Mesenchymal stem cell (in vitro differentiated cells and primary cell): ENCODE measurements at places on chromosomes 1 and 21.
A peak's percentile ranks its signal among the peaks of the same experiment; 100 is the strongest.

- no peak for DNase-seq
These were observed 46.2 kb upstream of the KCNE1 start for GRCh38 chr21:34558166-34558565.

DNA sequence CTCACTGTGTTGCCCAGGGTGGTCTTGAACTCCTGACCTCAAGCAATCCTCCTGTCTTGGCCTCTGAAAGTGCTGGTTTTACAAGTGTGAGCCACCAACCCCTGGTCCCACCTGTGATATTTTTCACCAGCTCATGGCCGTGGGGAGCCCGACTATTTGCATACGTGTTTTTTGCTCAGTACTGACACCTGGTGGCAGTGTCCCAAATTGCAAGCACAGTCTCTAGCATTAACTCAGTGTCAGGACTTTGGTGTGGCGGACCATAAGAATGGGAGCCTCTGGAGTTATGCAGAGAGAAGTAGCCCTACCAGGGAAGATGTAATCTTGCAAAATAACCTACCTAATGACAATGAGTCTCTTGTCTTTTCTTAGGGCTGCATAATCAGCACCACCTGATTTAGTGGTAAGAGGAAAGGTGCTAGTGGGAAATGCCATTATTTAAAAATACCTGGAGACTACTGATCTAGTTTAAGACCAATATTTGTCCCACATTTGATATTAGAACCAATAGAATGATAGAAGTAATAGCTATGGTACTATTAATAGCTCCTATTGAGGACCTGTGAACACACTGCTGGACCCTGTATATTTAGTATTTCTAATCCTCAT lies 305.4 kb downstream of the DISC1 start:
- DNase-seq = no peak

DNA sequence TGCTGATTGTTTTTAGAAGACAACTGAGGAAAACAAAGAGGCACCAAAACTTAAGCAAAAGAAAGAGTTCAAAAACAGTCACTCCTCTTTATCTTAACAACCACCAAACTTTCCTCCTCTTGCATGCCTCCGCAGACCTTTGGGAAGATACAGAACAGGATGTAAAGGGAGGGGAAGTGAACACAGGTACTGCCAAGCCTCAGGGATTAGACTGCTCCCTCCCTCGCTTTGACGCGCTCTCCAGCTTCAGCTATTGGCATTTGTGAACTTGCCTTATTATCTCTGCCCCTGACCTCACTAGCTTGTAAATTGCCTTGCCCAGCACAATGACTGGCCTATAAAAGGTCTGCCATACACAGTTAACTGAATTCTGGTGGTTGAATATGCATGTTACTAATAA lies 4.8 kb upstream of the SRP9 start:
- no peak for DNase-seq

GRCh38 chr1:235093013-235093695 lies 35.5 kb downstream of the TOMM20 start:
- peak; percentile 71 for DNase-seq

- peak; percentile 76 for DNase-seq
These were observed 83.3 kb downstream of the CDC42BPA start for GRCh38 chr1:227234998-227235405.

DNA sequence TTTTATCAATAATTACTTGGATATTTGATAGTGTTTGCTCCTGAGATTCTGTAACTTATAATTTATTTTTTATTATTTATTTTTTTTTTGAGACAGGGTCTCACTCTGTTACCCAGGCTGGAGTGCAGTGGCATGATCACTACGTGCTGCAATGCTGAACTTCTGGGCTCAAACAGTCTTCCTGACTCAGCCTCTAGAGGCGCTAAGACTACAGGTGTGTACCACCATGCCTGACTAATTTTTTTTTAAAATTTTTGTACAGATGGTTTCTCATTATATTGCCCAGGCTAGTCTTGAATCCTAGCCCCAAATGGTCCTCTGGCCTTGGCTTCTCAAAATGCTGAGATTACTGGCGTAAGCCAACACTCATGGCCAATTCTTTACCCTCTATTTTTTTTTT lies 845.5 kb upstream of the ADGRL4 start:
- no peak for DNase-seq

DNA sequence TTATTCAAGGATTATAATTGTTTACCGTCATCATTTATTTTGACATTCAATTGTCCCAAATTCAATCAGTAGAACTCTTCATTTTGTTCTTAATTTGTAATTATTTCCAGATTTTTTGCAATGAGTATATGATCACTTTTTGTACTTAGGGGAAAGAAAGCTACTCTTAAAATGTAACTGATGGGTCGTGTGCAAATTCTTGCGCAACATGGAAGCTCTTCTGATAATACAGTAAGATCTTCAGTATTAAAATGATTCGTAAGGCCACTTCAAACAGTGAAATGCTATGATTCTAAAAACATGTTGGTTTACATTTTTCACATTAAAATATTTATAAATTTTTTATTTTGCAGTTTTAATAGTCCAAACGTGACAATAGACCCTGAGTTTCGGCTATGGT lies 63.4 kb downstream of the LBR start:
- DNase-seq = no peak

GRCh38 chr1:180184041-180184440 lies 29.4 kb downstream of the QSOX1 start:
- DNase-seq = no peak

DNA sequence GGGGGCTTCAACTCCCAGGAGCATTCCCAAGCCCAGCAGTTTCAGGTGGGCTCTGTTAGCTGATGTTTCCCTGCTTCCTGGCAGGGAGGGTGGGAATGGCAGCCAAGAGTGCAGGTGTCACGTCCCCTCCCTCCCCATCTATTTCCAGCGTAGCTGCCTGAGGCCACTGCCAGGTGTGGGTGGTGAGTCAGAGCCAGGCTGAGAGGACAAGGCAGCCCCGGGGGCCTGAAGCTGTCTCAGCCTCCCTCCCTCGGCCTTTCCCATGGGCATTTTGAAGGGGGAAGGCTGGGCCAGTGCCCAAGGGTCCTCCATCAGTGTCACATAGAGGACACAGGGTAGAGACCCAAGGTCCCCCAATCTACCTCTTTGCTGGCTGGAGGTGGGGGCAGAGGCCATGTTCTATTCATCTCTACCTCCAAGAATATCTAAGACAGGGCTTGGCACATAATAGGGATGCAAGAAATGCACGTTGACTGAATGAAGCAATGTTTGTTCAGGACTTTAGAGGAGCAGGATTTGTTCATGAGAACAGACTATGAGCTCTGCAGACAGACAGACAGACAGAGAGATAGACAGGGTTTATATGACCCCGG lies 34.4 kb upstream of the ID3 start:
- no peak for DNase-seq

DNA sequence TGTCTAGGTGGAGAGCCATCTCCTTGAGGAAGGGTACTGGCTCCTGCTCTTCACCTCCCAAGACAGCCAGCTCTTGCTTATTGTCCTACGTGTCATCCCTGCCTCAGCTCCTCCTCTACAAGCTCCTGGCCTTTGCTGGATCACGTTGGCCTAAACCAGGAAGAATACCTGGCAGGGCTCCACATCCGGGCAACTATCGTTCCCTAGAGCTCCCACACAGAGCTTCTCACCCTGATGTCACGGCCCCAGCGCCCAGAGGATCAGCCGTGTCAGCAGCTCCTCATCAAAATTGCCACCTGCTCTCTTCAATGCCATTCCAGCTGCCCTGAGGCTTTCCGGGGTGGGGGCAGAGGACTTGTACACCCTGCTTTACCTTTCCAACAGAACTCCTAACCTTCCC lies 1.9 kb upstream of the TPM3 start:
- DNase-seq = no peak

- no peak for DNase-seq
These were observed 3.0 kb upstream of the PKN2 start for GRCh38 chr1:88680911-88681622.

- peak; percentile 36 for DNase-seq
These were observed 122.1 kb downstream of the UBR4 start for GRCh38 chr1:19087737-19088594.

GRCh38 chr21:37164742-37165141 lies 91.7 kb downstream of the TTC3 start:
- DNase-seq = peak; percentile 29

DNA sequence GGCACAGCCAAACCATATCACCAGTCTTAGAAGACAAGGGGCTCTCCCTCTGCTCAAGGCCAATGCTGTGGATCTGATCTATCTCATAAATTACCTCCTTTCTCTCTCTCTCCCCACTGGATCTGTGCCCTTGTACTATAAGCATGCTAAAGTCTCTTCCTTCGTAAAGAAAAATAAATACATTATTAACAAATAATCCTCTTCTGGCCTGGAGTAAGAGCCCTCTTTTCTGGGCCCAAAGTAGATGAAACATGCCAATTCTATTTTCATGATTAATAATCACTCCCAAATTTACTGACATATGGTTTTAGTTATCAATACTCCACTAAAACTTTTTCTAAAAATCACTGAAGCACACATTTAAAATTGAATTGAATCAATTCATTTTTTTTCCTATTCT lies 889.7 kb downstream of the ADGRL2 start:
- no peak for DNase-seq

GRCh38 chr1:53142226-53142853 lies at the start of gene SLC1A7:
Gene SLC1A7, minus strand, starts transcription at chr1:53142638. Its CDS starts 189 bp downstream, at chr1:53142449.
- no peak for DNase-seq

DNA sequence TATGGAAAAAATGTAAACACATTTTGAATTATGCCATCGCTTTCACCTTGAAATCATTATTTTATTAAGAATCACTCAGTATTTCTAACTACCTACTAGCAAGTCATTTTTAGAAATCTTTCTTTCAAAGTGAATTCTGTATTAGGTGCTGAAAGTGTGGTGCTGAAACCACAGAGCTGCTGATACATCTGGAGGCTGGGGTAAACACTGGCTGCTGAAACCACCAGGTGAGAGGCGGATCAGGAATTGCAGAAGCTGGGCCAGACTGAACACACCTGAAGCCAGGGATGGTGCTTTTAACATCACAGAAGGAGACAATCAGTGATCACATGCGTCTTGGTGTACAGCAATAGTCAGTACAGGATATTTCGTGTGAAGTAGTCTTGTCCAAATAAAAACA lies 42.2 kb upstream of the KCNE1 start:
- DNase-seq = no peak

GRCh38 chr1:32361674-32362473 lies 411 bp downstream of the FAM229A start:
- peak; percentile 42 for DNase-seq

GRCh38 chr1:86826856-86827255 lies 87.1 kb downstream of the SELENOF start:
- DNase-seq = no peak

DNA sequence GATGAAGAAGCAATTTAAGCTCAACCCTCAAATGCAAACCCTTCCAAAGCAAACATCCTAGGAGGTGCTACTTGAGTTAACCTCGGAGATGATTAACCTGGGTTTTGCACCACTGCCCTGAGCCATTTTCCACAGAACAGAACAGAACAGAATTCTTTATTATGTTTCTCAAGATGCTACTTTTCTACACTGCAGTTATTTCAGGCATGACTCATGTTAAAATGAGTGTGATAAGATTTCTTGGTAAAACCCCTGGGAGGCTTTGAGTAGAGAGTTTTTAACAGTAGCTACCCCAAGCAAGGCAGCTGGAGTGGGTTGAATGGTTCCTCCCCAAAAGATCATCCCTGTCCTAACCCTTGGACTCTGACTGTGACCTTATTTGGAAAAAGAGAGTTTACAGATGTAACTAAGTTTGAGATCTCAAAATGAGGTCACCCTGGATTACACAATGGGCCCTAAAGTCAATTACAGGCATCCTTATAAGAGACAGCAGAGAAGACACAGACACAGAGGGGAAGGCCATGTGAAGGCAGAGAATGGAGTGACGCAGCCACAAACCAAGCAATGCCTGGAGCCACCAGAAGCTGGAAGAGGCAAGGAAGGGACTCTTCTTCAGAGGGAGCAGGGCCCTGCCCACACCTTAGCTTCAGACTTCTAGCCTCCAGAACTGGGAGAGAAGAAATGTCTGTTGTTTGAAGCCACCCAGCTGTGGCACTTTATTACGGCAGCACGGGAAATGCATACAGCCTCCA lies 153.4 kb downstream of the ETS2 start:
- DNase-seq = peak; percentile 96

GRCh38 chr1:75588779-75589475 lies 22.0 kb downstream of the SLC44A5 start:
- DNase-seq = no peak

DNA sequence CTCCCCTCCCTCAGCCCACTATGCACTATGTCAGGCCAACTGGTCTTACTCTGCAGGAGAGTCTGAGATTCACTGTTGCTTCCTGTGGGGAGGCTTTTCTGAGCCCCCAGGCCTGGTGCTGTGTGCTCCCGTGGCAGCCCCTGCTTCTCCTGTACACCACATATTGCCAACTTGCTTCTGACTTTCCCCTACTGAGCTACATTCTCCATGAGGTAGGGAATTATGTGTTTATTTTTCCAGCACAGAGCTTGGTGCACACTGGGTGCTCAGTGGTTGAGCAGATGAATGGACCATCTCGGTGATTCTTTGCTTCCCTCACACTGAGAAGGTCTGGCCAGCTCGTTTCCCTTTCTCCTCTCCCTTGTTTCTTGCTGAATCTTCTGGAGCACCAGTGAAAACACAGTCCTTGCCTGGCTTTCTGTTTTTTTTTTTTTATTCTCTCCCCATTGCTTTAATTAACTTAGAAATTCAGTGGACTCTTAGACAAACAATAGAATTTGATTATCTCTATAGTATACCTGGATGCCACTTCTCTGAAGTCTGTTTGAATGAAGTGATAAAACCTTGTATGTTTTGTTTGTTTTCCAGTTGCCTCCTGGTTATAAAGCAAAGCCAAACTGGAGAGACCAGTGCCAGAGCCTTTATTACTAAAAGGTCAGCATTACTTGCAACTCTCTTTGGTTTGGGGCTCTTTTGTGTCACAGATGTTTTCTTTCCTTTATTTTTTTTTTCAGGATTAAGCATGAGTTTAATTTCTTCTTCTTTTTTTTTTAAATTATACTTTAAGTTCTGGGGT lies 50.3 kb upstream of the CNIH3 start:
- no peak for DNase-seq

DNA sequence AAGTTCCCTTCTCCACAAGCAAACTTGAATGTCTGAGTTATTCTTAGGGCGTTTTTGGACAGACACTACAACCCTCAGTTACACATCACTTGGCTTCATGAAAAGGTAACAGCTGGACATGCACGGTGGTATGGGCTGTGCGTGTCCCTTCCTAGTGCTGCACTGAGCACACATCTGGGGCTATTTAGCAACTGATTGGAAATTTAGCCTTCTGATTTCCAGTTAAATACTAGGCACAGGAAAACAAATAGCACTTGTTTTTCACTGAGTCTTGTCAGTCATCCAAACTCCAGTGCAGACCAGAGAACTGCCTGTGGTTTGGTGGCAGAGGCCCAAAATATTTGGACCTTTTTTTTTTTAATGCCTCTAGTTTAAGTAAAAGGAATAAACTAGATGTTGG lies 134.7 kb downstream of the TGFBR3 start:
- no peak for DNase-seq

- no peak for DNase-seq
These were observed 820.9 kb upstream of the ADGRL4 start for GRCh38 chr1:79827446-79827845.
